ENCODE measurements at places on chromosomes 5 and 9.

- no peak for DNase-seq
Observed at GRCh38 chr9:4424038-4424437, 66.2 kb upstream of the SLC1A1 start.

DNA sequence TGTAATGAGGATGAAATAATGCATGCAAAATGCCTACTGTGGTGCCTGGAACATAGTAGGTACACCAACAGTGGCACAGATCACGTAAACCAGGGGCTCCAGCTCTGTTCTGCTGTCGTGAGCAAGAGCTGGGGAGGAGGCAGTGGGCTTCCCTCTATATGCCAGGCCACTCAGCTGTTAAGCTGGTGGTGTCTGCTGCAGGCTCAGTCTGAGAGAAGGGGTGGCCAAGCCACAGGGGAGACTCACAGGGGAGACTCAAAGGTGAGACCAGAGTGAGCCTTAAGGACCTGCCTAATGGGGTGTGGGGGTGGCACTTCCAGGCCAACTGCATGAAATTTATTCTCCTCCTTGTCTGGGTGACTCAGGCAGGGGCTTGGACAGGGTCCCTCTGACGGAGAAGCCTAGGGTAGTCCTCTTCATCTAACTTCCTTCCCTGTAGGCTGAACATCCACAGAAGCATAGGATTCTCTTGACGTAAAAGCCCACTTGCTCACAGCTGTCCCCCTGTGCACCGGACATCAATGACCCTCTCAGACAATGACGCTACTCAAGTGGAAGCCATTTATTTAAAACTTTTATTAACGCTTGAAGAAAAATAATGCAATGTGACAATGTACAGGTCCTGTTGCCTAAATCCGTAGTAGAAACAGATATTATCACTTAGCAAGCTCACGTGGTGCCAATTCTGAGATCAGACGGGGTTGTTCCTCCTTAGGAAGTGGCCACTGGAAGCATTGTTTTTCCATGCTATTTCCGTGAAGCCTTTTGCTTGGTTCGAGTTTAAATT is 13.9 kb downstream of the STC2 start:
- DNase-seq: no peak

DNA sequence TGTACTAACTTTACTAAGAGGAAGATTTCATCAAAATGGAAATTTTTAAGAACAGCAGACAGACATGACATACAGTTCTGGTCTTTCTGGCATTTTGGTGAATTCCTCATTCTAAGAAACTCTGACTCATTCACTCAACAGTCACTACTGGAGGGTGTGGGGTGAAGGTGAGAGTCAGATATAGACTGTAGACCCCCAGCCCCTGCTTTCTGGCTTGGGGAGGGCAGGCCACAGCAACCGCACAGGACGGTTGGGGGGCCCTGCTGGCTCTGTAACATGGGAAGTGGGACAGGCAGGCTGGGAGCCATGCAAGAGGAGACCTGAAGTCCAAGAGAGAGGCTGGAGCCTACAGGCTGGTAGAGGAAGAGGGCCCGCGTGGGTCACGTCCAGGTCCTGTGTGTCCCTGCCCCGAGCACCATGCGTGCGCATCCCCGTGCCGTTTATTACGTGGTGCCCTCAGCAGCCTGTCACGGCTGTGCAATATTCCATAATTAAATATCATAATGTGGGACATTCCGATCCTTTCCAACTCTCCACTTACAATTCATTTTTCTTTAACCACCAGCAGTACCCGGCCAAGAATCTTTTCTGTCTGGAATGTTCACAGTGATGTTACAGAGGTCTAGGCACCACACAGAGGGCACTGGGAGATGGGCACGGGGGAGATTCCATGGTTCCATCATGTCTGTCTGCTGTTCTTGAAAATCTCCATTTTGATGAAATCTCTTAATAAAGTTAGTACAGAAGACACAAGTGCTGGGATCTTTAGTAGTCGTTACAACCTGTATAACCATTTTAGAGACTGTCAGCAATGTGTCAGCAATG is 75.5 kb downstream of the SEMA4D start:
- no peak for DNase-seq

GRCh38 chr9:82681809-82682208 is 381.1 kb downstream of the RASEF start:
- DNase-seq: no peak

DNA sequence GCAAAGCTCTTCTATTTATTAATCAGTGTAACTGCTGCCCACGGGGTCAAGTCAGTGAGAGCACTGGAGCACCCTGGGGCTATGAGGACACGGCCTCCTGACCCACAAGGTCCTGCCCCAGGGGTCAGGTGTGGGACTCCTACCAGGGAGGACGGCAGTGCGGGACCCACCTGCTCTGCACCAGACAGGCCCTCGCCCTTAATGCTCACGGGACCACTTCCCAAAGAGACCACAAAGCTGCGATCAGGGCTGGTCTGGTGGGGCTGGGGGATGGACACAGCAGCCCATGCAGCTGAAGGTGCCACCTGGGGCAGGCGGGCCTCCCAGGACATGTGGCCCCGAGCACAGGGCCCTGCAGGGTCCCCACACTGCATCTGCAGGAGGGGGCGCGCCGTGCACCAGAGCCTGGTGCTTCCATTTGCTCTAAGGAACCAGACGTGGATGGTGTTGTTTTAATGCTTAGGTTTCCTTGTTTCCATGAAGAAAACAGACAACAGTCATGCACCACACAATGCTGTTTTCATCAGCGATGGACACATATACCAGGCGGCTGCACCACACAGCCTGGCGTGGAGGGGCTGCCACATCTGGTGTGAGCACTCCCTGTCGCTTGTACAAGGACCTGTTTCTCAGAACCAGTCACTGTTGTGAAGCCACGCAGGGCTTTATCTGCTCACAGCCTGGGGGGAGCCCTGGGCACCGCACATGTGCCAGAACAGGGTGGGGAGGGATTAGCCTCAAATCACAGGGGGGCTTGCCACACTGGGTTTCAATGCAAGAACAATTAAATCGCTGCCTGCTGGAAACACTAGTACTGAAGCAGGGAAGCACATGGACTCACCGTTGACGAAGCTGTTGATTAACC is 22.6 kb downstream of the CLPTM1L start:
- no peak for DNase-seq

DNA sequence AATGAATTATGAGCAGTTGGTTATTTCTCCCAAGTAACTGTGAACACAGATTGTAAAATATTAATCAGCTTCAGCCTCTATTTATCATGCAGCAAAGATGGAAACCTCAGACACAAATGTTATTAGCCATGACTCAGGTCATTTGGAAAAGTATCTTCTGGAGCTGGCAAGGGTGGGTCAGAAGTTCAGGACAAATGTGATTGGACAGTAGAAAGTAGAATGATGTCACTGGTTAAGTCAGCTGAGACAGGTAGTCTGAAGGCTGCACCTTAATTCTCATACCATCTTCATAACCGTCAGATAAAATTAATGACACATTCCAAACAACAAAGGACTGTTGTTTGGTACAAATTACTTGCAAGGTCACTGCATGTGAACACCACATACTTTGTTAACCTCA is 140.2 kb downstream of the EMB start:
- DNase-seq: no peak

GRCh38 chr9:134925011-134925511 is 7.3 kb upstream of the FCN1 start:
- no peak for DNase-seq

DNA sequence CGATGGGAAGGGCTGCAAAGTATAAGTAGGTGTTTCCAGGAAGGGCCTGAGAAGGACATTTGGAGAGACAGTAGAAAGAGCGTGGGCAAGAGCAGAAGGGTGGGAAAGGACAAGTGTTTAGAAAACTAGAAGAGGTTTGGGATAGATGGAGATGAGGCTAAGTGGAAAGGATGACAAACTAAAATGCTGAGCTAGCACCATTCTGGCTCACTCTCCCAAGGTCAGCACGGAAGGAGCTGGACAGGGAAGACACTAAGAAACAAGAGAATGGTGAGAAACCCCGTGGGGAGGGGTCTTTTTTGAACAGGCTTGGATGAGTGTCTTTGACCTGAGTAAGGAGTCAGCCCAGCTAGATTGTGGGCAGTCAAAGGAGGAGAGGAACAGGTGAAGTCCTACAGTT is 286.0 kb downstream of the CDK5RAP2 start:
- no peak for DNase-seq

GRCh38 chr5:147520450-147520849 is 10.6 kb upstream of the DPYSL3 start:
- no peak for DNase-seq

GRCh38 chr9:99621040-99621439 is 200.6 kb upstream of the NR4A3 start:
- DNase-seq: no peak

GRCh38 chr9:16622541-16622940 is 247.9 kb downstream of the BNC2 start:
- DNase-seq: no peak

- no peak for DNase-seq
Observed at GRCh38 chr5:169631360-169631759, 5.7 kb upstream of the DOCK2 start.

DNA sequence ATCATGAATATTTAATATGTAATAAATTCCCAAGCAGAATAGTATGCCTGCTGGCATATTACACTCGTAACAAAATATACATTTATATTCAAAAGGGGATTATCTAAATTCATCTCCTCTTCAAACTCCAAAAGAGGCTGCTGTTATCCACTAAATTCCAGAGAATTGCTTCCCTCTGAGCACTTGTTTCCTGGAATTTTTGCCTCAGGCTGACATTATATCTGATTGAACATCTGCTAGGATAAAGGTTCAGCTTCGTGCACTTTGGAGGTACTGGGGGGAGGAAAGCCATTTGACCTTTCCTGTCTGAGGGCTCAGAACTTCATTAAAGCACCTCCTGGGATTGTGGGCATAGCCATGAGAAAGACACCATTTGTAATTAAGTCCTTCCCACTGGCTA is 4.3 kb upstream of the HAPLN1 start:
- DNase-seq: no peak

- DNase-seq: no peak
Observed at GRCh38 chr9:111108946-111109345, 70.7 kb upstream of the LPAR1 start.

DNA sequence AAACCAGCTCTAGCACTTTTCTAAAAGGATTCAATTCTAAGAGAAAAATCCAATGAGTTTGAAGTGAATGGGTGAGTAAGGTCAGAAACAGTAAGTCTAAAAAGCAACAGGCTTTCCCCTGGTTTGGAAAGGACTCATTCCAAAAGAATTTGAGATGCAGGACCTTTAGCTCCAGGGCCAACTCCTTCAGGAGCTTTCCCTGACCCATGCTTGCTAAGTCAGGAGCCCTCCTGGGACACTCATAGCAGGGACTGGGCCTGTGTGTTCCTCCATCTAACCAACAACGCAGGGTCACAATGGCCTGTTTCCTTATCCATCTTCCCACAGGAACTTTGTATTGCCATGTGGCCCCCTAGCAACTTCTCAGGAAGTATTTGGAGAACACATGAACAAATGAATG is 198.8 kb downstream of the FRMD3 start:
- DNase-seq: no peak

DNA sequence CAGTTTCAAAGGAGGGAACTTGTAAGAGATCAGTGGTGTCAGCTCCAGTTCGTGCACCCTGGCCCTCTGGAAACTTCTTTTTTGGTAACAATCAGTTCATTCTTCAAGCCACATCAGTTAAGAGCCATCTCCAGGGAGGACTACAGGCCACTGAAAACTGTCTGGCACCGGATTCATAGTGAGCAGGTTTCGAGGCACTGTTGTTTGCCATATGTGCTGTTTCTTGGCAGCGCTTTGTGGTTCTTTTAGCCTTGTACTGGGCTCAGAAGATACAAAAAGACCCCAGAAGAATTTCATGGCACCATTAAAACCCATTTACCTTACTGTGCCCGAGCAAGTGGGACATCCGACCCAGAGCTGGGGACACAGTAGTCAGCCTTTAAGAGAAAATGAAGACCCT is 68.5 kb downstream of the OTULIN start:
- no peak for DNase-seq

DNA sequence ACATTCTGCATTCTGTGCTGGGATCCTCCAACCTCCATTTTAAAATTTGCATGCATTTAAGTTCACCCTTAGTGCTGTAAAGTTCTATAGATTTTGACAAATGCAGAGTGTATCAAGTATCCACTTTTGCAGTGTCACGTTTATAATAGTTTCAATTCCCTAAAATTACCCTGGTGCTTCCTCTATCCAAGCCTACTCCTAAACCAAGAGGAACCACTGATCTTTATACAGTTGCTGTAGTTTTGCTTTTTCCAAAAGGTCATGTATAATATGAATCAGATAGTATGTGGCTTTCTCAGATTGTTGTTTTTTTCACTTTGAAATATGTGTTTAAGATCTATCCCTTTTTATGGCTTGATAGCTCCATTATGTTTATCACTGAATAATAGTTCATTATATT is 468.4 kb upstream of the CDH6 start:
- DNase-seq: no peak

GRCh38 chr5:118070041-118070440 is 918.3 kb downstream of the DTWD2 start:
- no peak for DNase-seq

DNA sequence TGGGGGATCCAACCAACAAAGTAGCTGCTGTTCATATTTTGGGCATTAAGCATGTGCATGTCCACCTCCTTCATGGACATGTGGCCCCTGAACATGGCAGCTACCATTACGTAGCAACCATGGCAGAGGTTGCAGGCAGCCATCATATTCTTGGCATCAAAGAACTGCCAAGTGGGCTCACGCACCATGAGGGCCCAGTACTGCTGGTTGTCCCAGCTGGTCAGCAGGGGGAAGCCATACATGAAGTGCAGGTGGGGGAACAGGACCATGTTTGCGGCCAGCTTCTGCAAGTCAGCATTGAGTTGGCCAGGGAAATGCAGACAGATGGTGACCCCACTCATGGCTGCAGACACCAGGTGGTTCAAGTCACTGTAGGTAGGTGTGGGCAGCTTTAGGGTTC is 9.5 kb downstream of the MTAP start:
- DNase-seq: no peak

DNA sequence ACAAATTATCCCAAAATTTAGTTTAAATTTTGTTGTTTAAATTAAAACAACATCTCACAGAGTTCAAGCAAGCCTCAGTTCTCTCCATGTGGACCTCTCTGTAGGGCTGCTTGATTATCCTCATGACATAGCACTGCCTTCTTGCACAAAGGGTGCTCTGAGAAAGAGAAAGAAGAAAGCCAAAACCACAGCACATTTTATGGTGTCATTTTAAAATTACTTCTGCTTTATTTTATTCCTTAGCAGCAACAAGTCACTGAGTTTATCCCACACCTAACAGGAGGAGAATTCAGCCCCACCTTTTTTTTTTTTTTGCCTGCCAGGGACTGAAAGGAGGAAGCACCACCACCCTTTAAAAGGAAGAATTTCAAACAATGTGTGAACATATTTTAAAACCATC is 12.8 kb upstream of the KCNV2 start:
- no peak for DNase-seq

DNA sequence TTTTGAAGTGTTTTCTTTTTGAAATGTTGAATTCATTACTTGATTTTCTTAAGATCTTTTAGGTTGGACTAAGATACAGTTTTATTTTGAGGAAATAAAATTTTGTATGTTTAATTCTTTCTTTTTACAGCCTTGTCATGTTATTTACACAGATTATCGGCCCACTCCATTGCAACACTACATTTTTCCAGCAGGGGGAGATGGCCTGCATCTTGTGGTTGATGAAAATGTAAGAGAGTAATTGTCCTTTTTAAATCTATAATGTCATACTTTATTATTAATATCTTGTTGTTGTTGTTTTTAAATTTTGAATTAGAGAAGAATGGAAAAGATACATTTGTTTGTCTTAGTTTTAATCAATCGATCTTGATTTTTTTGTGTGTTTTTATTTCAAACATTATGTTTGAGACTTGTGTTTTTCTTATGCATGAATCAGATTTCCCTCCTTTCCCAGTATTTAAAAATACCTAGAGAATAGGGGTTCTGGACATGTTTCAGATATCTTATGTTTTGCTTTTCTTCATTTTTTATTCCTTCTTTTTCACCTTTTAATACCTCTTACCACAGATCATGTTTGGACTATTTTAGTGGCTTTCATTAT is 36.7 kb downstream of the MTREX start:
- DNase-seq: no peak
